SJCRH30 (cell line): ENCODE measurements at places on chromosomes 7 and 10. TPM values are rescaled to one million over a fixed set of nuclear protein-coding genes. Genes with fewer than 3 reads are reported as not detected.

Gene MYOZ1
- total RNA-seq = 0.26 and 0.84 TPM in 2 replicates

DNA sequence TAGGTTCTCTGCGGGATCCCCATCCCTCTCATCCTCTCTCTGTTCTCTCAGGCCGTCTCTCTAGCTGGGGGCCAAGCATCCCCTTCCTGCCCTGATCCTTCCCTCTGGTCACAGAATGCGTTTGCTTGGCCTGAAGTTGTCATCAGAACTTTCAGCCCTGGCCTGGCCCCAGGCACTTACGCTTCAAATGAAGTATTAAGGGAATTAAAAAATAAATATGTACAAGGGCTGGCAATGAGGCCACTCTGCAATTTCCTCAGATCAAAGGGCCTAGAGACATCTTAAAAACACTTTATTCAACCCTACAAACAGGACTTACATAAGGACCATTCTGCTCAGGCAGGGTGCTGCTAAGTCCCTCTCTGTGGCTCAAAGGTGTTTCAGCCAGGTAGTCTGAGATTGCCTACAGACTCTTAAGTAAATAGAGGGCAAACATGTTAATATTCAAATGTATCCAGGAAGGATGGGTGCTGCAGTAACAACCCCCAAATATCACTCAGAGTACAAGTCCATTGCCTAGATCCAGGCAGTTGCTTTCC lies 16.0 kb downstream of the SFTPD start:
- DNase-seq = no peak
- H3K4me1 ChIP-seq = peaks cover 17% of the 10 kb centered on the region
- no peaks in the 10 kb centered on the region for H3K36me3 ChIP-seq
- H3K27me3 ChIP-seq = no peaks in the 10 kb centered on the region
- H3K27ac ChIP-seq = no peak overlapping the region

- H3K27me3 ChIP-seq = no peaks in the 10 kb centered on the region
- no peak overlapping the region for H3K27ac ChIP-seq
- H3K4me1 ChIP-seq = no peaks in the 10 kb centered on the region
- peaks cover under 1% of the 10 kb centered on the region for H3K36me3 ChIP-seq
Measured at GRCh38 chr10:1022413-1022812, 3.2 kb downstream of the IDI2 start.

DNA sequence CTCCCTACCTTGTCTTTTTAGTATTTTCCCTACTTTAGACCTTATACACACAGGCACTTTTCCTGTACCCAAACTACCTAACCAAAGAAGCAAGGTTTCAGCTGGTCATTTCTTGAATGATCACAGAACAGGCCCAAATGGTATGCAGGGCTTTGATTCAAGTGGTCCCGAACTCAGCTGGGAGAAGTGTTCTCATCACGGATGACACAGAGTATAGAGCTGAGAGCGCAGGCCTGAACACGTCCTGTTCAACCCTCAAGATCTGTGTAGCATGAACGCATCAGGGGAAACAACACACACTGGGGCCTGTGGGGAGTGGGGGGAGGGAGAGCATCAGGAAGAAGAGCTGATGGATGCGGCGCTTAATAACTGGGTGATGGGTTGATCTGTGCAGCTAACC lies 318.2 kb downstream of the SFMBT2 start:
- no peaks in the 10 kb centered on the region for H3K36me3 ChIP-seq
- no peak overlapping the region for H3K27ac ChIP-seq
- no peaks in the 10 kb centered on the region for H3K4me1 ChIP-seq
- H3K27me3 ChIP-seq = no peaks in the 10 kb centered on the region
- no peak overlapping the region for H3K4me3 ChIP-seq
- no peak for DNase-seq

DNA sequence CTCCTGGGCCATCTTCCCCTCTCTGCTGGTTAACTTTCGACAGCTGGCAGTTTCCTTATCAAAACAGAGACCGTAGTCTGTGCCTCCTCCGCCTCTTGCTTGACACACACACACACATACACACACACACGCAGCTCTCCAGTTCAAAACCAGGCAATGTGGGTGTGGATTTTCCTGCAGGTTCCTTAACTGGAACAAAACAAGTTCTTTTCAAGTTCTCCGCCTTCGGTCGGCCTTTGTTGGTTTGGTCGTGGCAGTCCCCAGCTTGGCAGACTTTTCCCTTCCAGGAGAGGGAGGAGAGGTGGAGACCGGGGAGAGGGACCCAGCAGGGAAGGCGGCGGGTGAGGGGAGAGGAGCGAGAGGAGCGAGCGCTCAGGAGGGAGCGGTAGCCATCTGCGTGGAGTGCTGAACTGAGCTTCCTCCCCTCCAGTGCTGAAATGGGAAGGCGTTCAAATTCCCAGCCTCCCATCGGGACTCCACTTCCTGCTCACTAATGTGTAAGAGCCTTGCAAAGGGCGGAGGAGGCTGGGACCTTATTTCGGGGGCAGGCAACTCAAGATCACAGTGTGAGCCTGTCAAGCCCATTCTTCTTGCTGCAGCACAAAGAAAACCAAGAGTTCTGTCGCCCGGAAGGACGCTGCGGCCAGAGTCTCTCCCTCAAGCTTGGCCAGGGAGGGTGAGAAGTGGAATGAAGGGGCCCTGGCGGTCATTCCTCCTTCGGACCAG lies 120.6 kb downstream of the PRPF18 start:
- H3K4me3 ChIP-seq = peak overlapping the region; percentile 51
- H3K27me3 ChIP-seq = no peaks in the 10 kb centered on the region
- peaks cover 13% of the 10 kb centered on the region for H3K4me1 ChIP-seq
- H3K36me3 ChIP-seq = no peaks in the 10 kb centered on the region
- peak; percentile 64 for DNase-seq

DNA sequence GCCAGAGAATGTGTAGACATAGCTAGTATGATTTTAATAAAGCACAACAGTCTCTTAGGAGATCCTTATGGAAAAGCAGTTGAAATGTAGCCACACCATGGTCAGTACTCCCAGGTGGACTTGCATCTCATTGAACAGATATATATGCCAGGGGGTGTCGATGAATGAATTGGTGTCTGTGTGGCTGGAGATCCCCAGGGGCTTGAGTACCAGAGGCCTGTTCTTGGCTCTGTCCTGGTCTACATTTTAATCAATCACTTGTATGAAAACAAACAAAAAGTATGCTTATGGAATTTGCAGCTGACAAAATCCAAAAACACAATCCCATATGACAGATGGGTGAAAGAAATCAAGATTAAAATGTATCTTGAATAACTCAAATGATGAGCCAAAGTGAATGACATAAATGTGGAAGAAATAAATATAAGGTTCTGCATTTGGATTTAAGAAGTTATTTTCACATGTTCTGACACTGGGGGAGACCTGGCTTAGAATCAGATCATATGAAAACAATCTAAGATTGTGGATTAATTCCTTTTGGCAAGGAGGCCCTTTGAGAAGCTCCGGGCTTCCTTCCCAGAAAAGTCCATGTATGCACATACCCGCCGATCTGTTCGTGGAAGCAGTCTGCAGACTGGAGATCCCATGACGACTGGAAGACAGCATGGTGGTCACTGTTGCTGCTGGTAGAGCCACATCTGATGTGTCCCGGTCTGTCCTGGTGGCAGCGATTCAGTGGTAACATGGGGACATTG lies 15.6 kb downstream of the CLEC2L start:
- no peaks in the 10 kb centered on the region for H3K27me3 ChIP-seq
- no peak for DNase-seq
- no peaks in the 10 kb centered on the region for H3K36me3 ChIP-seq
